ENCODE measurements at places on chromosomes 2 and 18.

GRCh38 chr2:85852152-85852840 lies 36.5 kb downstream of the ST3GAL5 start:
- DNase-seq, result no peak

DNA sequence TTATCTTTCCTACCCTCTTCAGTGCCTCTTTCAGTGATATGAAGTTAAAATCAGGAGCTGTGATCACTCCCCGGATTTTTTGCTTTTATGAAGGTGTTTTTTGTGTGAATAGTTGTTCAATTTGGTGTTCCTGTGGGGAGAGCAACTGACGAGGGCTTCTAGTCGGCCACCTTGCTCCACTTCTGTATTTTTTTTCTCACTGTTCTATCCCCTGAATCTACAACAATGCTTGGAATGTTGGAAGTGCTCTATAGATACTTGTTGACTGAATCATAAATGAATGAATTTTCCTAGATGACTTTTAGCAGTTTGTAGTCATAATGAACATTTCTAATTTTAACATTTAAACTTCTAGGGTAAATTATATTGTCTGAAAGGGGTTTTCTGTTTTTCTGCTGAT lies 247.3 kb downstream of the ZNF385B start:
- no peak for DNase-seq

GRCh38 chr2:24721470-24721869 lies 71.7 kb downstream of the PTRHD1 start:
- DNase-seq, result no peak

- DNase-seq, result no peak
Measured at GRCh38 chr2:111522231-111522768, 361.7 kb downstream of the ANAPC1 start.

DNA sequence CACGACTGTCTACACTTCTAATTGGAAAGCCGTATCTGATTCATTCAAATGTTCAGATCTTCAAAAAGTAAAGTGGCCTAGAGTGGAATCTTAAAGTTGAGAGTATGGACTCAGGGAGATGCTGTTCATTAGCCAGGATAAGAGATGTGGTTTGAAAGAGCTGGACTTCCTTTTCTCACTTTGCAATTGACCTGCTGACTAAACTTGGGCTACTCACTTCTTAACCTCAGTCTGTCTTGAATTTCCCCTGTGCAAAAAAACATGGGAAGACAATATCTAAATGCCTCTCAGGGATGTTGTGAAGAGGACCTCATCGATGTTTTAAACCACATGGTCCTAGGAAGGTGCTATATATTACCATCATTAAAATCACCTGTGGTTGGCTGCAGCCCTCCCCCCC lies 64.1 kb downstream of the BCL2 start:
- no peak for DNase-seq

GRCh38 chr2:188381614-188382013 lies 89.9 kb downstream of the GULP1 start:
- no peak for DNase-seq

DNA sequence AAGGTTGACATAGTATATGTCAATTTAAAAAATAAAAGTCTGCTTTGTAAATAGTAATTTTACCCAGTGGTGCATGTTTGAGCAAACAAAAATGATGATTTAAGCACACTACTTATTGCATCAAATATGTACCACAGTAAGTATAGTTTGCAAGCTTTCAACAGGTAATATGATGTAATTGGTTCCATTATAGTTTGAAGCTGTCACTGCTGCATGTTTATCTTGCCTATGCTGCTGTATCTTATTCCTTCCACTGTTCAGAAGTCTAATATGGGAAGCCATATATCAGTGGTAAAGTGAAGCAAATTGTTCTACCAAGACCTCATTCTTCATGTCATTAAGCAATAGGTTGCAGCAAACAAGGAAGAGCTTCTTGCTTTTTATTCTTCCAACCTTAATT lies 78.6 kb upstream of the CSRNP3 start:
- no peak for DNase-seq

- DNase-seq, result no peak
Measured at GRCh38 chr2:106840818-106841217, 45.1 kb downstream of the ST6GAL2 start.

- DNase-seq, result no peak
Measured at GRCh38 chr18:41320100-41320499, 634.9 kb upstream of the PIK3C3 start.

DNA sequence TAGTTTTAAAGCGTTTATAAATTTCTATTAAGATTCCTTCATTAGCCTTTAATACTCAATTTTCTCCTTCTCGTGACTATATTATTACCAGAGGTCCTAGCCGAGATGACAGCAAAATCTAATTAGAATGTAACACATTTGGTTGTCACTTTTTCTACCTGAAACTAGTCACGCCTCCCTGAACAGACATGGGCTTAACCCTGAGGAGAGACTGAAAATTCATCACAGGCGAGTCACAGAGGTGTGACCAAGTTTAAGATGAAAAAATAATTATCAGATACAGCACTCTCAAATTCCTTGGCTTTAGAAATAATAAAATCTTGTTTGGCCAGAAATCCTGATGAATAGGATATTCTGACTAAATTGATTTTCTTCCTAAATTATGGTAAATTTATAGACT lies 834.4 kb upstream of the SLC39A10 start:
- DNase-seq, result no peak

DNA sequence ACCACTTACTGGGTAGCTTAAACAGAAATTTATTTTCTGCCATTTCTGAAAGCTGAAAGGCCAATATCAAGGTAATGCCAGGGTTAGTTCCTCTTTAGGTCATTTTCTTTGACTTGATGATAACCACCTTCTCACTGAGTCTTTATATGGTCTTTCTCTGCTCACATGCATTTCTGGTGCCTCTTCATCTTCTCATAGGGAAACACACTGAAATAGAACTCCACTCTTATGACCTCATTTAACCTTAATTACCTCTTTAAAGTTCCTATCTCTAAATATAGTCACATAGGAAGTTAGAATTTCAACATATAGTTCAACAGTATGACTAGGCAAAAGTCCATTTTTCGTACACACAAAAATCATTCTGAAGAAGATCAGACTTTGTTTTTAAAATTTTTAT lies 616.8 kb upstream of the VRK2 start:
- DNase-seq, result no peak

- DNase-seq, result no peak
Measured at GRCh38 chr2:72579591-72580180, 246.1 kb downstream of the EXOC6B start.

- no peak for DNase-seq
Measured at GRCh38 chr2:65663831-65664407, 231.5 kb upstream of the SPRED2 start.

- no peak for DNase-seq
Measured at GRCh38 chr18:79352432-79352831, 43.3 kb upstream of the NFATC1 start.

- DNase-seq, result no peak
Measured at GRCh38 chr2:105882341-105882740, 137.6 kb downstream of the NCK2 start.

DNA sequence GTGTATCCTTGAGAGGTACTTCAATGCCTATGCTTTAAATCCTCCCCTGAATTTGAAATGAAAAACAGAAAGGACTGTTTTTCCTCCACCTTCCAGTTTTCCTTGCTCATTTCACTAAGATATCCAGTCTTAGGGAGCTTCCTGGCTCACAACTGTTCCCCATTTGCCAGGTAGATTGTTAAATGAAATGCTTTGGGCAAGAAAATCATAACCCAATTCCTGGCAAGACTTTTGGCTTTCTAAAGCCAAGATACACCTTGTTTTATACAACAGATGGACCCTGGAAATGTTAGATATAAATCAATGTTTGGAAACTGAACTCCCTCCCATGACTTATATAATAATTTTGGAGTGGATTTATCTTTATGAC lies 3.6 kb upstream of the CHMP3 start:
- DNase-seq, result no peak

GRCh38 chr2:28523902-28524301 lies 28.0 kb downstream of the PLB1 start:
- no peak for DNase-seq

- DNase-seq, result no peak
Measured at GRCh38 chr2:205698286-205699268, 16.3 kb downstream of the NRP2 start.

DNA sequence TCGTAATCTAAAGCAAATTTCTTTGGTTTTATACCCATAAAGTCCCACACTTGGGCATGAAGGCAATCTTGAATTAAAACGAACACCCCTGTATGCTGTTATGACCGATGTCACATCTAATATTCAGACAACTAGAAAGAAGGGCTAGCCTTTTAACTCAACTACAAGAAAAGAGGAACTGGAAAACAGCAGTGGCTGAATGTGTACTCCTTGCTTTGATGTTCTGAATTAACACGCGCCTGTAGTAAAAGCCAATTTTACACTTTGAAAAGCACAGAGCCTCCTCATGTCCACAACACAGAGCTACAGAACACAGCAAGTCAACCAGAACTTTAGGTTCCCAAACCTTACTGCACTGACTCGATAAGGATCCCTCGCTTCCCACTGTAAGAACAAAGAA lies 147.6 kb downstream of the HDAC4 start:
- DNase-seq, result no peak

DNA sequence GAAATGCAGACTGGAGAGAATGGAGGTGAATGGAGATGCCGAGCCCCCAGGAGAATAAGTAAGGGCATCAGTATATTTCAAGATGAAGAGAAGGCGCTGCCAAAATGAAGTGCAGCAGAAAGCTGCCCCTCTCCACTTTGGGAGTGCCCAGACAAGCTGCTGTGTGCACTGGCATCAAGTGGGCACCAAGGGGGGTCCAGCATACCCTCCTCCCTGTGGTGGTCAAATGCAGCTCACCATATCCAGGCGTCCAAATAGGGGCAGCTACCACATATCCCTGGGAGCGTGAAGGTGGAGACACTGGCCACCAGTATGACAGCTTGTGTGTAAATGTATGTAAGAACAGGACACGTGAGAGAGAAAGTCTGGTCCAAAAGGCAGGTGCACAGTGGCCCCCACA lies 236.6 kb downstream of the KLHL29 start:
- DNase-seq, result no peak

DNA sequence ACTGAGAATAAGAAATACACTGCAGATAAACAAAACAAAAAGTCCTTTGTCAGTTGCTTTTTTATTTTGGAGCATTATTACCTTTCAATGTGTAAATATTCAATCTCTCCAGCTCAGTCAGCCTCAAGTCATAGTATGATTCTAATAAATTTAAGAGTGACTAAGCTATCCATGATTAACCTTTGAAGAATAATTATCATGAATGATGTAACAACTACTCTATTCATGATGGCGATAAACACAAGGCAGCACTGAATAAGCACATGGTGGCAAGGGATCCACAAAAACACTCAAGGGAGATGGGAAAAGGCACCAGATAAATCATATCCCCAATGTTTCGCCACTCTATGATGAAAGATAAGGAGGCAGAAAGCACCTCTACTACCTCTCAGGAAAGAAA lies 67.0 kb downstream of the MAP4K3 start:
- no peak for DNase-seq

- no peak for DNase-seq
Measured at GRCh38 chr2:31415421-31415820, 879 bp upstream of the XDH start.
